ENCODE measurements at places on chromosomes 12 and 14.
A peak's percentile ranks its signal among the peaks of the same experiment; 100 is the strongest.

- no peak for DNase-seq
These were observed 9.2 kb upstream of the KRT73 start for GRCh38 chr12:52627395-52628110.

DNA sequence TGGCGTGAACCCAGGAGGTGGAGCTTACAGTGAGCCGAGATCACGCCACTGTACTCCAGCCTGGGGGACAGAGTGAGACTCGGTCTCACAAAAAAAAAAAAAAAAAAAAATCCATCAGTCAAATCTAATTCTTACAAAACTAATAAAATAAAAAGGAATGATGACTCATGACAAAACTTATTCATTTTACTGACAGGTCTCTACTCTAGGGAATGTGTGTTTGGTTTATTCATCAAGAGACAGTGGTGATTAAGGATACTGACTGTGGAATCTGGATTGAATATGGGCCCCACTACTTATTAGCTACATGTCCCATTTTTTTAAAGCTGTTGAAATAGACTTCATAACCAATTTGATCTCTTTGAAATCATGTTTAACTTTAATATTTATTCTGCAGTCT is 29.3 kb upstream of the GAS2L3 start:
- no peak for DNase-seq

DNA sequence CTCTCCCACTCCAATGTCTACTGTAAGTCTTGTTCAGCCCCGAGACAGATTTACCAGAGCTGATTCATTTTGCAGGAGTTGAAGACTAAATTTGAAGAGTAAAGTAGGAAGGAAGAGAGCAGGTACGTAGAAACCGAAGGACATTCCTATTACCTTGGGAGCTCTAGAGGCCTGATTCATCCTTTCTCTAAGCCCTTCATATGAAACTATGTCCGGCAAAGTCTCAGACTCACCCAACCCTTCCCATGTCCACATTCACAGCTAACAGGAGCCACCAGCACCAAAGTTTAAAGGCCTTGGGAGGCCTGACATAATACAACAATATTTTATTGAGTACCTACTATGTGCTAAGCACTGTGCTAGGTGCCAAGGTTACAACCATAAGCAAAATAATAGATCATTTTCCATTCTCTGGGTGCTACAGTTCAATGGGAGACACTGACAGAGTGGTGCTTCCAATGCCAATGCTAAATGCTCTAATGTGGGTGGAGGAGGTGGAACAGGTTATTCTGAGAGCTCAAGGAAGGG is 86.6 kb downstream of the PHLDA1 start:
- no peak for DNase-seq

DNA sequence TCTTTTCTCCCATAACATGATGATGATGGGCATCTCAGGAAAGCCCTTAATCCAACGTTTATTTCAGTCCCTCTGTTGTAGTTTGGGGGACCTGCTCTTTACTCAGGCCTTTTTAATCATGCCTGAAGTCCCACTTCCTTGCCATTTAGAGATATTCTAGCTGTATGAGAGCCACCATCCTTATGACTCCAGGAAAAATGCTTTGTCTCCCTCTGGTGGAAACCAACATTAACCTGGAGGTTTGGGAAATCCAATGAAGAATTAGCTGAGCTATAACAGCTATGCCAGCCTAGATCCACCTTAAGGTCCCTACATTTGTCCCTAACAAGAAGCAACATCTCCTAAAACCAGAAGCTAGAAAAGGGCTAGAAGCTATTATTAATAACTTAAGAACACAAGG is 1399.1 kb downstream of the LRFN5 start:
- no peak for DNase-seq

DNA sequence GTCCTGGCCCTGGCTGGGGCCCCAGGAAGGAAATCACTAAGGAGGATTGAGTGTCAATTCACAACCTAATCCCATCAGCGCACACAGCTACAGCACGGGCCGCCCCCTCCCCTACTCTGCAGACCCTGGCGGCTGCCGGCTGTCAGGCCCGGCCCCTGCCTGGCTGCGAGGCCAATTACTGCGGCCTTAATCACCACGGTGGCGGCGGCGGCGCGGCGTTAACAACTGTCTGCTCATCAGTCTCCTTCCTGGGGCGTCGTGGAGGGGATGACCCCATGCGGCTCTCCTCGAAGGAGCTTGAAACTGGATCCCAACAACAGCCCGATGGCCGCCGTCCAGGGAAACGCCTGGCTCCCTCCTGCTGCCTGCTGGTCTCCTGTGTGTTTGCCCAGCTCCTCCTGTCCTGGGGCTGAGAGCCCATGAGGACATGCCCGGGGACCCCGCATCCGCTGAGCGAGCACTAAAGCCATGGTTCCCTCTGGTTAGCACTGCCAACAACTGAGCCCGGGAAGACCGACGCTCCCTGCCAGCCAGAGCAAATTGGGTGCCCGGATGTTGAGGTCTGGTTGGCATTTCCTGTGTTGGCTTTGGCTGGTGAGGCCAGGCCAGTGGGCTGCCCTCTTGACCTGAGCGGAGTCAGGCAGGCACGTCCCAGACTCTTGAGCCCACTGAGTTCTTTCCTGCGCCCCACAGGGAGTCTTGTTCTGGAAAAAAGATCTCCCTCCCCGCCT is 21.8 kb upstream of the EIF2B2 start:
- no peak for DNase-seq

- DNase-seq = no peak
These were observed 18.1 kb downstream of the DYRK2 start for GRCh38 chr12:67666605-67667004.

GRCh38 chr12:117563706-117564105 is 202.3 kb upstream of the NOS1 start:
- no peak for DNase-seq

GRCh38 chr12:13233830-13234641 is 37.5 kb downstream of the EMP1 start:
- DNase-seq = peak; percentile 55

- no peak for DNase-seq
These were observed 161.2 kb upstream of the RTL1 start for GRCh38 chr14:101064718-101065117.

DNA sequence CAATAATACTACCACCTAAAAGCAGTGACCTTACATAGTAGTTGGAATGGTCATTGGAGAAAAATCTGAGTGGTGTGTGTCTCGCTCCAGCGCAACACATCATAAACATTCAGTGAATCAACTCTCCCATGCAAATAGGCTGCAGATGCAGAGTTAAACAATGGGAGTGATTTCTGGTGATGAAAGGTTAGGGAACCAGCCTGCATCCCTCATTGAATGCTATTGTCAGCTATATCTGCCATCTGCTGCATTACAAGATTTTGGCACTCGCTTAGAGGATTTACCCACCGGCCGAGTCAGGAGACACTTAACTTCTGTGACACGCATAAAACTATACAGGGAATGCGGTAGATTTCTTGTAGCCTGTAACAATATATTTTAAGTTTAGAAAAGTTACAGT is 900.9 kb downstream of the FLRT2 start:
- no peak for DNase-seq

- DNase-seq = peak; percentile 5
These were observed 27.3 kb upstream of the CHPT1 start for GRCh38 chr12:101670007-101670671.

GRCh38 chr12:18690653-18691052 is 47.2 kb downstream of the PLCZ1 start:
- peak; percentile 99 for DNase-seq

- no peak for DNase-seq
These were observed 393.7 kb downstream of the SOX5 start for GRCh38 chr12:23555825-23556207.

DNA sequence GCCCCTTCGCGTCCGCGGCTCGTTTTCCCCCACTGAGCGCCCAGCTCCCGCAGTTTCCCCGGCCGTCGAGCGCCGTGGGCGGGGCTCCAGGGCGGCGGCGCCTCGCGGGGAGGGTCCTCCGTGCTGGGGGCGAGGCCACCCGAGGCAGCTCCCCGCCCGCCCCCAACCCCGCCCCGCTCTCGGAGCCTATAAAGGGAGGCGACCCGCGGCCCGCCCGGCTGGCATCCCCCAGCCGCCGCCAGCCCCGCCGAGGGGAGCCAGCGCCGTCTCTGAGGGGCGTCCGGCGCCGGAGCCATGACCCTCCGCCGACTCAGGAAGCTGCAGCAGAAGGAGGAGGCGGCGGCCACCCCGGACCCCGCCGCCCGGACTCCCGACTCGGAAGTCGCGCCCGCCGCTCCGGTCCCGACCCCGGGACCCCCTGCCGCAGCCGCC is at the start of gene TAMALIN:
TAMALIN (plus strand) TSS at position 221 of the 432 bp plus-strand sequence; CDS start at position 295, 74 bp downstream.
- DNase-seq = no peak

- no peak for DNase-seq
These were observed 264.7 kb downstream of the SEC23A start for GRCh38 chr14:38838049-38838978.

- DNase-seq = peak; percentile 54
These were observed 570 bp upstream of the MRPS35 start for GRCh38 chr12:27709932-27710591.

- no peak for DNase-seq
These were observed 46.7 kb upstream of the PTPRR start for GRCh38 chr12:70966996-70967790.

- no peak for DNase-seq
These were observed 616.3 kb upstream of the TMEM132C start for GRCh38 chr12:127650626-127651025.

DNA sequence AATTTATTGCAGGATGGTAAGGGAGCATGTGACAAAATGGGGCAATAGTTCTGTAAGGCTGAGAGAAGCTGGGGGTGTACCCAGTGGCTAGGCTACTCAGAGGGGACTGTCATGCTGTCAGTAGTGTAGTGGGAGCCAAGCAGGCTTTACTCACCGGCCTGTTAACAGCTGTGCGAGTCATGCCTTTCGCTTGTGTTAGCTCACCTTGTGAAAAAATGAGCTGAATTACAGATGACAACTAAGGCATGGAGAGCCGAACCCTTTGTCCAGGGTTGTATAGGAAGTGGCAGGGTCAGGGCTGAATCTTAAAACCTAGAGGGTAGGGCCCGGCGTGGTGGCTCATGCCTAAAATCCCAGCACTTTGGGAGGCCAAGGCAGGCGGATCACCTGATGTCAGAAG is 37.9 kb downstream of the SH2B3 start:
- peak; percentile 78 for DNase-seq

DNA sequence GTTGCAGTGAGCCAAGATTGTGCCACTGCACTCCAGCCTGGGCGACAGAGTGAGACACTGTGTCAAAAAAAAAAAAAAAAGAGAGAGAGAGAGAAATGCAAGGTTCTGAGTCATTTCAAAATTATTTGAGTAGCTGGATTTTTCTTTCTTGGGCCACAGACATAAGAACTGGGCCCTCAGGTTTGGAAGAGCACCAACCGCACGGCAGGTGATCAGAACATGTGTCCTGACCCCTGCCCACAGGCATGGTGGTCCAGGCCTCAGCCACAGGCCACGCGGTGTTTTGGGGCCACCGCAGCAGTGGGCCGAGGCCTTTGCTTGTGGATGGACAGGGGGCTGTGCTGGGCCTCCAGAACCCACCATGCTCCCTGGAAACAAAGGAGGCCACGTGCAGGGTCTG is 126.7 kb downstream of the CALM1 start:
- DNase-seq = no peak

- no peak for DNase-seq
These were observed 28.2 kb downstream of the GALNT16 start for GRCh38 chr14:69288011-69288771.

- DNase-seq = peak; percentile 71
These were observed at the start of gene B3GNT4 for GRCh38 chr12:122203301-122204166. Gene B3GNT4, plus strand, starts transcription at chr12:122203709. Its CDS starts 910 bp downstream, at chr12:122204619.

- DNase-seq = no peak
These were observed 147.4 kb upstream of the FOXN3 start for GRCh38 chr14:89564286-89564957.

GRCh38 chr14:23863836-23864235 is 89.7 kb upstream of the DHRS4 start:
- DNase-seq = no peak

- peak; percentile 40 for DNase-seq
These were observed 17.6 kb downstream of the TDP1 start for GRCh38 chr14:89973234-89973823.
